ENCODE measurements at places on chromosomes 1 and 21. TPM values are rescaled to one million over a fixed set of nuclear protein-coding genes. Genes with fewer than 3 reads are reported as not detected.

GRCh38 chr1:93999840-94000415 is 90.7 kb upstream of the GCLM start:
- DNase-seq: no peak

DNA sequence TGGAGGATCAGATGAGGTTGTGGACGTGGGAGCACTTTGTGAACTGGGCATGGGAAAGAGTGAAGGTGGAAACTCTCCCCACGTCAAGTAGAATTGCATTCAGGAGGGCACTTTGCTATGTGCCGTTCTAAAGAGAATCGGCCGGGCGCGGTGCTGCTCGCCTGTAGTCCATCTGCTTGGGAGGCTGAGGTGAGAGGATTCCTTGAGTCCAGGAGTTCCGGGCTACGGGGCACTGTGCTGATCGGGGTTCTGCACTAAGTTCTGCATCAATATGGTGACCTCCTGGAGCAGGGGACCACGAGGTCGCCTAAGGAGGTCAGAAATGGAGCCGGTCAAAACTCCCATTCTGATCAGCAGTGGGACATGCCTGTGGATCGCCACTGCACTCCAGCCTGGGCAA is 141.9 kb downstream of the PEX14 start:
- DNase-seq: no peak

DNA sequence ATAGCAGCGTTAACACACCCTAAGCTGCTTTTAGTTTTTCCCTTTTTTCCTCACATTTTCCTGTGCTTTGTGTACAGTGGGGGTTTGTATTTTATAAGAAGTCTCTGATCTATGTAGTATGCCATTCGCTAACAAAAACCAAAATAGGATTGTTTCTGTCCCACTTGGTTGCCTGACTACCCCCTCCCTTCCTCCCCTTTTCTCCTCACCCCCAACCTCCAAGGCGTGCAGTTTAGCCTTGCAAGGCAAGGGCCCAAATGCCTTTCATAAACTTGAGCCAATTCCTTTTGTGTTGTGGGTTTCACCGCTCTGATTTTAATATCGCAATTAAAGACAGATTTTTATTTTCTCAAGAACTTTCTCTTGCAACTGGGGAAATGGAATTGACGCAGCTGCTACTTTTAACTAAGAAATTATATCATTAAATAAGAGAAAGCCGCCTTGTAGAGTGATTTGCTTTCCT is 276.9 kb downstream of the TM2D1 start:
- DNase-seq: no peak

GRCh38 chr1:181459067-181459466 is 24.2 kb upstream of the CACNA1E start:
- no peak for DNase-seq

Gene ST6GALNAC5
- total RNA-seq: not detected

Gene CYP4A11
- total RNA-seq: not detected

GRCh38 chr21:39863111-39863510 is 4.1 kb upstream of the PCP4 start:
- no peak for DNase-seq

DNA sequence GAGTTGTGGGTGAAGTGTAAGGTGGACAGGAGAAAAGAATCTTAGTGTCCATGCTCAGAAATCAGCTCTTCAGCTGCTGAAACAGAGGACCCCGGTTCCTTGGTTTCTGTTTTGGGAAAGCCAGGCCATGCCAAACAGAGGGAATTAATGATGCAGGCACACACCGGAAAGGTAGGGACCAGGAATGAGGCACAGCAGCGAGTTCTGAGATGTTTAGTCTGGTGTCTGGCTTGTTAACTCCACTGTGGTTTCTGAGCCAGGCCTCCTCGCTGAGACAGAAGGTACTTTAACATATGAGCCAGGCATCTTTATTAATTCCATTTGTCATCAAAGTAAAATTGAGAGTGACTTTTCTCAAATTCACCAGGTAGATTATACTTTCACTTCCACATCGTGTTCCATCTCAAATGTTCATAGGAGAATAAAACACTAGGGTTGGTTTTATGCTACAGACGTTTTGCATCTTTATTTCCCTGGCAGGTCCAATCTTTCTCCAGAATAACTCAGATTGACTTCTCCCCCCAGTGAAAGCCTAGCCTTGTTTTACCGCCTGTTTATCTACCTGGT is 23.5 kb downstream of the LRRC8D start:
- DNase-seq: peak; percentile 11

Gene SPTA1
- 0.87 TPM for total RNA-seq

GRCh38 chr21:38269576-38269936 is 12.8 kb downstream of the KCNJ15 start:
- DNase-seq: no peak

Data from lung microvascular endothelial cell (primary cell).